ENCODE measurements at places on chromosomes 5 and 9.

DNA sequence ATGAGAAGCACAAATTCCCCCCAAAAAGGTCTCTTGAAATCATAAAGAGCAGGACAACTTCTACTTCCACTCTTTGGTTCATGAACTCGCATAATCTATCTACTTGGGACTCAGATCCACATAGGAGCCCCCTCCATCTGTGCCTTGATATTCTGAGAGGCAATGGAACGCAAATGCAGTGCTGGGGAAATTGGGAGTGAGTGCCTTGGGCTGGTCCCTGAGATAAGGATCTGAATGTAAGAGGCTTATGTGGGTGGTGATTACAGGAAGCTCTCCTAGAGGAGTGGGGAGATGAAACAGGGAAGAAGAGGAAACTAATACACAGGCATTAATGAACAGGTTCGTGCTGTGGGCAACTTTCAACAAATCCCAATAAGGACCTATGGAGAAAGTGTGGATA lies 285.6 kb downstream of the RASEF start:
- DNase-seq = peak; percentile 17

DNA sequence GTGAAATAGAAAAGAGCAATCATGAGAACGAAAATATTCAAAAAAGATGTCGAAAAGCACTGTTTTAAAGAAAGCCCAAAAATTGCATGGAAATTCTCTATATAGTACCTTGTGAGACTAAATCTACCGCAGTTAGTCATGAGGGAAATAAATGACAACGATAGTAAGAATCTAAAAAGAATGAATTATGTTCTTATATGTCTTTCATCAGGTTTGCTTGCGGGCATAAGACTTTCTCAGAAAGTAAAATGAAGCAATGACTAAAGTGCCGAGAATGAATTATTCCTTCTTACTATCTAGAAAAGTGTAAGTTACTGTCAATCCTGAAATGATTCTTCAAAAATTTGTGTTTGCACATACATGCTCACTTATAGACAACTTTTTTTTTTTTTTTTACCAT lies 26.4 kb downstream of the PTPRD start:
- DNase-seq = no peak

DNA sequence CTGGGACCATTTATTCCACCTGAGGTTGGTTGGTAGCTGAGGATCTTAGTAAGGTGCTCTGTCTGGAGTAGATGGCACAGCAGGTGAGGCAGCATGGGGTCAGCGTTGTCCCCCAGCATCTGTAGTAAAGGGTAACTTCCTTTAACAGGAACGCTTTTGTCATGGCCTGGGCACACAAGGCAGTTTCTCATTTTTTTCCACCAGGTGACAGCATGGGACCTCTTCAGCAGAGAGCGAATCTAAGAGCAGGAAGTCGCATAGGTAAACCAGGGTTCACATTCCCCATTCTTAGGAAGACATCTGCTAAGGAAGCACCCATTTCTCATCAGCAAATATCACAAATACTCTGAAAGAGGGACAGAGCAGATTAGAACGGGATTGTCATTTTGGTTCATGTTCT lies 56.5 kb downstream of the GPR107 start:
- DNase-seq = no peak

GRCh38 chr9:136409557-136410455 lies 608 bp downstream of the ENTR1 start:
- peak; percentile 29 for DNase-seq

- DNase-seq = no peak
These were observed 170.3 kb upstream of the FTMT start for GRCh38 chr5:121681229-121681855.

DNA sequence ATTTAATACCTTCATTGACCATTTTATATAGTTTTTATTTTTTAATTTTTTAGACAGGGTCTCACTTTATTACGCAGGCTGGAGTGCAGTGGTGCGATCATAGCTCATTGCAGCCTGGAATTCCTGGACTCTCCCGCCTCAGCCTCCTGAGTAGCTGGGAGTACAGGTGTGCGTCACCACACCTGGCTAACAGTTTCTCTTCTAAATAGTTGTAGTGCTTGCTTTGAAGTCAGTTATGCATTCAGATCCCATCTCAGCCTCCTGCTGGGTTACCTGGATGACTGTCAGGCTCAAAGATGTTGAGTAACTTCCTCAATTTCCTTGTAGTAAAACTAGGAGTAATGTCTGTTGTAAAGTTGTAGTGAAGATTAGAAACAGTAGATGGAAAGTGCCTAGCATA lies 21.4 kb downstream of the SNX18 start:
- DNase-seq = no peak

GRCh38 chr9:91004992-91005391 lies 203.4 kb downstream of the SYK start:
- DNase-seq = no peak

GRCh38 chr9:114621975-114622609 lies 11.0 kb downstream of the TMEM268 start:
- DNase-seq = no peak

GRCh38 chr9:93648836-93649235 lies 72.5 kb downstream of the PHF2 start:
- peak; percentile 72 for DNase-seq

GRCh38 chr9:136514022-136514714 lies 31.3 kb upstream of the SEC16A start:
- DNase-seq = no peak

GRCh38 chr9:129237164-129237611 lies 59.1 kb upstream of the IER5L start:
- no peak for DNase-seq

DNA sequence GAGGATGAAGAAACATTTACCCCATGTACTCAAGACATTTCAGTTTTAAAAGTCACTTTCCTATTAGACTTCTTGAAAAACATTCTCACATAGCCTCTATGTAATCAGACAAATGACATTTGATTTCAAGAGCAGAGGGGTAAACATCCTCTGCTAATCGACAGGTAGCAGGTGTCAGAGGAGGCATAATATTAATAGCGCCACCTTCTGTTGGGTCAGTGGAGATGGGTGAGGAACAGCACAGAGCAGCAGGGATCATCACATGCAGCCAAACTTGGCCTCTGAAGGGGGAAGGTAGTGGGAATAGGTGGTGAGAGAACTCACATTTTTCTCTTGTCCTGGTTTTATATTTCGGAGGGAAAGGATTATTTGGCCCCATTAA lies 3.3 kb upstream of the LSM11 start:
- DNase-seq = peak; percentile 40

- no peak for DNase-seq
These were observed 38.2 kb downstream of the ST8SIA4 start for GRCh38 chr5:100864931-100865330.

GRCh38 chr5:132260051-132260450 lies 2.6 kb downstream of the PDLIM4 start:
- DNase-seq = no peak

- no peak for DNase-seq
These were observed 141.7 kb upstream of the MARCHF11 start for GRCh38 chr5:16321284-16321683.

- no peak for DNase-seq
These were observed 224.9 kb downstream of the MAT2B start for GRCh38 chr5:163730206-163730756.

- peak; percentile 98 for DNase-seq
These were observed 80.1 kb upstream of the DMAC1 start for GRCh38 chr9:7879551-7880245.

GRCh38 chr5:73382401-73382740 lies 66.2 kb downstream of the FOXD1 start:
- DNase-seq = no peak

DNA sequence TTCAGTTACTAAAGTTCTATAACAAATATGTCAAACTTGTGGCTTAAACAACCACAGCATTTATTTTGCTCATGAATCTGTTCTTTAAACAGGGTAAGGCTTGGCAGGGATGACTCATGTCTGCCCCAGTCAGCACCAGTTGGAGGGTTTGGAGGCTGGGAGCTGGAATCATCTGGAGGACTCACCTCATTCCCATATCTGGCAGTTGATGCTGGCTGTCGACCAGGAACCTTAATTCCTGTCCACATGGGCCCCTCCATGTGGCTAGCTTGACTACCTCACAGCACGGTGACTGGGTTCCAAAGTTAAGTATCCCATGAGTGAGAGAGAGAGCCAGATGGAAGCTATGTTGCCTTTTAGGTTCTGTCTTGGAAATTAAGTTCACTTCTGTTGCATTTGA lies 13.8 kb upstream of the CCL28 start:
- no peak for DNase-seq
